IPS DF 6.9 (cell line): ENCODE measurements at places on chromosomes 7 and 10.

DNA sequence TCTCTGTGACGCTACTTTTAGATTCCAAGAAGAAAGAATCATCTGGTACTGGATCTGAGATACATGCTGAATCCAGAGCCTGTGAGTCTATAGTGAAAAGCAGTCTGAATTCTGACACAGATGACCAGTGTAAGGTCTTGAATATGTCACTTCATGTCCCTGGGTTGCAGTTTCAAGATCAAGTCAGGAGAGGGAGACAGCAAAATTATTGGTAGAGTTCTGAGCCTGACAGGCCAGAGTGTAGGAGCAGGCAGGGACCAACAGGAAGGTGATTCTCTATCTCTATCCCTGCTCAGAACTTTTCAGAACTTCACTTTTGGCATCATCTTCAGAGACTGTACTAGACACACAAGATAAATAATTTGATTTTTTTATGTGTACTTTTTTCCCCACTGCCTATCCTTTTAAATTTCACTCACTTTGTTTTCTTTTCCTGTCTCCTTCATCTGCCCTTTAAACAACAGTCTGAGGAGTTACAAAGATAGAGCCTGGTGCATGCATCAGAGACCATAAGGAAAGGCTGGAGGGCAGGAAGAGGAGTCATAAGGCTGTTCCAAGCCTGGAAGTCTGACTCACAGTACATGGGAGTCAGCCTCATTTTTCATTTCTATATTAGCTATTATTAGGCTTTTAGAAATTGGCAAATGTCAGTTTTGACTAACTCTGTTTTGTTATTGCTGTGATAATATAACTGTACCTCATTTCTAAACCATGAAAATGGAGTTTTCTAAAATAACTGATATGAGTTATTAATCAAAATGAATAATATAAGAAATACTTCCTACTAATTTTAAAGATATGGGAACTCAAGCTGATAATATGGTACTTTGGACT is 120.2 kb upstream of the TMEM229A start:
- peak; percentile 45 for DNase-seq

DNA sequence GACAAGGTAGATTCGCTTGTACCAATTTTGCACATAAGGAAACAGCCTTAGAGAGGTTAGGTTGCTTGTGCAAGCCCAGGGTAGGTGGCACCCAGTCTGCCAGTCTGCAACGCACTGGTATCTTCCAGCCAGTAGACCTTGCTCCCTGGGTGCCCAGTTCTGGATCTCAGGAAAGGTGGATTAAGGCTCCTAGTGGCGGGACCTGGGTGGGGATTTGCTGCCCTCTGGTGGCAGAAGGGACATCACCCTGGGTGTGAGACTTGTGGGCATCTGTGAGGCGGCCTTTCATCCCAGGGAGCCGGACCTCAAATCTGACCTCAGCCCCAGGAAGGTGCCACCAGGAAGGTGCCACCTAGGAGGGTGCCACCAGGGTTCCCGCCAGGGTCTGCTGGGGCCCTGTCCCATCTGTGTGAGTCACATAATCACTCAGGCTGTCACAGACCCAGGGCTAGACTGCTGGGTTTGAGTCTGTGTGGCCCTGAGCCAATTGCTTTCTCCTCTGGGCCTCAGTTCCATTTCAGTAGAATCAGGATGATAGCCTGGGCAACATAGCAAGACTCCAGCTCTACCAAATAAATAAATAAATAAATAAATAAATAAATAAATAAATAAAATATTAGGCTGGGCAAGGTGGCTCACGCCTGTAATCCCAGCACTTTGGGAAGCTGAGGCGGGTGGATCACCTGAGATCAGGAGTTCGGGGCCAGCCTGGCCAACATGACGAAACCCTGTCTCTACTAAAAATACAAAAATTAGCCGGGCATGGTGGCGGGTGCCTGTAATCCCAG is 5.3 kb upstream of the PRKRIP1 start:
- peak; percentile 78 for DNase-seq

GRCh38 chr10:105210546-105210945 is 569.5 kb downstream of the SORCS3 start:
- DNase-seq: no peak

DNA sequence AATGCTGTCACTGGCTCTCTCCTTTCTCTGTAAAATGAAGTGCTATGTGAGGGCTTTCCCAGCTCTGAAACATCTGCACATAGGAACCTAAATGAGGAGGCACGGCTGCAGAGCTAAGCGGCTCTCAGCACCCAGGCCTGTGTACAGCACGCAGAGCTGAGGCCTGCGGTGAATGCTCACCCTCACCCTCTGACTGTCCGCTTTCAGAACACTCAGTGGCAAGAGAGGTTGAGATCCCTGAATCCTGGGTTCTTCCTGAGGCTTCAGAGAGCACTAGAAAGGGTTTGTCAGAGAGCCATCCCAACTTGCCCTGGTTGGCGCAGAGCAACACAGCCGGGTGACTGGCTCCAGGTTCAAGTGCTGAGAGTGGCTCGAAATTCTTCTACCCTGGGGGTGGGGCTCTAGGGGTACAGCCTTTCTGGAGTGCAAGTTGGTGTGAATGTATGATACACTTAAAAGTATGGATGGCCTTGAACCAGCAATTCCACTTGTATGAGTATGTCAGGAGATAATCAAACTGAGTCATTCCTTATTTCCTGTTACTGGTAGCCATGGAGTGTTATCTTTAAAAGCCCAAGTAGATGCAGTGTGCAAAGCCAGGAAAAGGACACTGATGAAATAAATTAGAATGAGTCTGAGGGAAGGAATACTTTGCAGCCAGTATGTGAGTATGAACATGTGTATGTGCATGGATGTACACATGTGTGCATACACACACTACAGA is 1.7 kb upstream of the CCDC201 start:
- no peak for DNase-seq
